H1 (cell line): ENCODE measurements at places on chromosomes 13 and 19. TPM values are rescaled to one million over a fixed set of nuclear protein-coding genes. Genes with fewer than 3 reads are reported as not detected.
A peak's percentile ranks its signal among the peaks of the same experiment; 100 is the strongest.

- H3K36me3 ChIP-seq, result peaks cover 39% of the 10 kb centered on the region
- H3K4me1 ChIP-seq, result peaks cover 5% of the 10 kb centered on the region
- H3K27me3 ChIP-seq, result no peaks in the 10 kb centered on the region
- DNase-seq, result no peak
- no peak overlapping the region for H3K27ac ChIP-seq
- H3K4me3 ChIP-seq, result no peak overlapping the region
Measured at GRCh38 chr19:49596407-49596806, 5.4 kb downstream of the PRR12 start.

- no peaks in the 10 kb centered on the region for H3K36me3 ChIP-seq
- H3K4me1 ChIP-seq, result peaks cover 3% of the 10 kb centered on the region; the same call in 1 of the 2 replicates
- H3K27ac ChIP-seq, result no peak overlapping the region
- H3K4me3 ChIP-seq, result no peak overlapping the region
- no peaks in the 10 kb centered on the region for H3K27me3 ChIP-seq
Measured at GRCh38 chr13:50149932-50150331, 134.7 kb downstream of the KCNRG start.

DNA sequence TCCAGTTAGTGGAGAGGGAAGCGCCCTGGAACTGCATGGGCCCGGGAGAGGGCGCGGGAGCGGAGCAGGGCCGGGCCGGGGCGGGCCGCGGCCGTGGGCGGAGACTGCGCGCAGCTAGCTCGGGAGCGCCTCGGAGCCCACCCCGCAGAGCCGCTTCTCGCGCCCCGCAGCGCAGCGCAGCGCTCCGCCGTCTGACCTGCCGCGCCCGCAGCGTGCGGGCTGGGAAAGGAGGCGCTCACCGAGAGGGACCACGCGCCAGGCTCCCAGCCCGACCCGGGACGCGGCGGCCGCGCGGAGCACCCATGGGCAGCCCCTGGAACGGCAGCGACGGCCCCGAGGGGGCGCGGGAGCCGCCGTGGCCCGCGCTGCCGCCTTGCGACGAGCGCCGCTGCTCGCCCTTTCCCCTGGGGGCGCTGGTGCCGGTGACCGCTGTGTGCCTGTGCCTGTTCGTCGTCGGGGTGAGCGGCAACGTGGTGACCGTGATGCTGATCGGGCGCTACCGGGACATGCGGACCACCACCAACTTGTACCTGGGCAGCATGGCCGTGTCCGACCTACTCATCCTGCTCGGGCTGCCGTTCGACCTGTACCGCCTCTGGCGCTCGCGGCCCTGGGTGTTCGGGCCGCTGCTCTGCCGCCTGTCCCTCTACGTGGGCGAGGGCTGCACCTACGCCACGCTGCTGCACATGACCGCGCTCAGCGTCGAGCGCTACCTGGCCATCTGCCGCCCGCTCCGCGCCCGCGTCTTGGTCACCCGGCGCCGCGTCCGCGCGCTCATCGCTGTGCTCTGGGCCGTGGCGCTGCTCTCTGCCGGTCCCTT lies at the start of gene MLNR:
Gene MLNR, plus strand, starts transcription at position 303 of the 820 bp plus-strand sequence. Its CDS starts 0 bp downstream, at position 303.
- H3K4me1 ChIP-seq, result peaks cover 9% of the 10 kb centered on the region
- no peak within 1 kb of the TSS for H3K27ac ChIP-seq
- H3K27me3 ChIP-seq, result peaks cover 71% of the 10 kb centered on the region
- peak; percentile 81 for DNase-seq
- H3K36me3 ChIP-seq, result peaks cover 4% of the 10 kb centered on the region; the same call in 1 of the 2 replicates
- H3K4me3 ChIP-seq, result peak within 1 kb of the TSS; percentile 38

The ZNF793 gene
- total RNA-seq, result 11.6 and 13.3 TPM in 2 replicates
